Natural killer cell (primary cell): ENCODE measurements at places on chromosomes 1 and 21. TPM values are rescaled to one million over a fixed set of nuclear protein-coding genes. Genes with fewer than 3 reads are reported as not detected.

Gene FOXO6
- total RNA-seq: 1.2 TPM

Gene ESRRG
- total RNA-seq: not detected

Gene HAO2
- not detected for total RNA-seq

Gene HES4
- 15.4 TPM for total RNA-seq

Gene IGSF9
- total RNA-seq: not detected

Gene LRRIQ3
- total RNA-seq: 0.59 TPM

Gene TNFSF18
- 0.18 TPM for total RNA-seq

Gene PERM1
- total RNA-seq: not detected

Gene RBP7
- total RNA-seq: 2.3 TPM

Gene RGS16
- 4.2 TPM for total RNA-seq

Gene SLC30A7
- 27.7 TPM for total RNA-seq

Gene ARMH1
- 25.5 TPM for total RNA-seq

Gene ATXN7L2
- total RNA-seq: 18.3 TPM

Gene CD1D
- total RNA-seq: 0.48 TPM

Gene CYP4Z1
- not detected for total RNA-seq

Gene ZNF672
- total RNA-seq: 38.7 TPM

Gene TTLL10
- total RNA-seq: 1.7 TPM

Gene CERS2
- total RNA-seq: 127 TPM

Gene TGFB2
- total RNA-seq: not detected

Gene EDARADD
- total RNA-seq: 2.6 TPM

Gene ZYG11A
- not detected for total RNA-seq

Gene UBASH3A
- 0.66 TPM for total RNA-seq

Gene CTNNBIP1
- total RNA-seq: 29.8 TPM

Gene RGS5
- 0.30 TPM for total RNA-seq

Gene CORT
- not detected for total RNA-seq

Gene KRTAP7-1
- total RNA-seq: not detected

Gene DSCAM
- not detected for total RNA-seq

Gene PLPPR5
- not detected for total RNA-seq

Gene ARHGEF16
- total RNA-seq: not detected

Gene CNKSR1
- 0.89 TPM for total RNA-seq

Gene PTP4A2
- total RNA-seq: 527 TPM

Gene AUNIP
- total RNA-seq: 0.20 TPM

Gene CD5L
- total RNA-seq: not detected

Gene CRYBG2
- total RNA-seq: 2.5 TPM

Gene WDR64
- not detected for total RNA-seq

Gene BTBD8
- total RNA-seq: 4.0 TPM

Gene ORC1
- 1.9 TPM for total RNA-seq

Gene LMOD1
- total RNA-seq: not detected

Gene GNG4
- not detected for total RNA-seq

Gene PDZK1
- 1.4 TPM for total RNA-seq

Gene TNFRSF18
- 40.3 TPM for total RNA-seq

Gene DCST1
- 0.35 TPM for total RNA-seq

Gene MAP7D1
- 230 TPM for total RNA-seq

Gene MYOC
- total RNA-seq: not detected

Gene MIXL1
- total RNA-seq: 0.58 TPM

Gene NOS1AP
- 0.09 TPM for total RNA-seq

Gene CYYR1
- total RNA-seq: not detected

Gene PIK3R3
- total RNA-seq: 5.2 TPM

Gene SLFNL1
- total RNA-seq: 0.09 TPM

Gene NBPF3
- total RNA-seq: 13.1 TPM

Gene CACNA1S
- not detected for total RNA-seq
